ENCODE measurements at places on chromosomes 7 and 10.

GRCh38 chr7:135670179-135670578 is 7.9 kb downstream of the STMP1 start:
- peak; percentile 84 for DNase-seq

- DNase-seq: no peak
Observed at GRCh38 chr10:52668024-52668423, 104.6 kb downstream of the MBL2 start.

DNA sequence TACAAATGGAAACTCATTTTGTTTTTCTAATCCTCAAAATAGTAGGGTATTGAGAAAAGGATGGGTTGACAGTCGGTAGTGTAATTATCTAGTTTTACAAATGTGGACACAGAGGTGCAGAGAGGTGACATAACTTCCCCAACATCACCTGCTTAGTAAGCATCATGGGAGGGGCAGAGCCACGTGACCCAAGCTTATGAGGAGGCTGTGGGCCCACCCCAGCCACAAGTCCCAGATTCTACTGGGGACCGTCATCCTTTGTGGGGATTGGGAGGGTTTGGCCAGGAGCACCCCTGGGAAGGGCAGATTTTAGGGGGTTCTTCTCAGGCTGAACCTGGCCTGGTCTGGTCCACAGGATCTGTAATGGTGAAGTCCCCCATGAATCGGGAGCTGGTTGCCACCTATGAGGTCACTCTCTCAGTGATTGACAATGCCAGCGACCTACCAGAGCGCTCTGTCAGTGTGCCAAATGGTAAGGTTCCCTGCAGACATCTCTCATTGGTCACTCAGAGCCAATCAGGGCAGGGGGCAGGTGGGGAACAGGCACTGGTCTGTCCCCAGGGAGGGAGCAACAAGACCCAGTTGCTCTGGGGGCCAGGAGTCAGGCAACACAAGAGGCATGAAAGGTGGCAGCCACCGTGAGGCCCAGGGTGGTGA is 23.6 kb upstream of the VSIR start:
- no peak for DNase-seq

GRCh38 chr7:117399820-117400422 is 27.4 kb downstream of the ASZ1 start:
- DNase-seq: peak; percentile 33

GRCh38 chr10:110746254-110746826 is 102.2 kb downstream of the RBM20 start:
- peak; percentile 83 for DNase-seq

DNA sequence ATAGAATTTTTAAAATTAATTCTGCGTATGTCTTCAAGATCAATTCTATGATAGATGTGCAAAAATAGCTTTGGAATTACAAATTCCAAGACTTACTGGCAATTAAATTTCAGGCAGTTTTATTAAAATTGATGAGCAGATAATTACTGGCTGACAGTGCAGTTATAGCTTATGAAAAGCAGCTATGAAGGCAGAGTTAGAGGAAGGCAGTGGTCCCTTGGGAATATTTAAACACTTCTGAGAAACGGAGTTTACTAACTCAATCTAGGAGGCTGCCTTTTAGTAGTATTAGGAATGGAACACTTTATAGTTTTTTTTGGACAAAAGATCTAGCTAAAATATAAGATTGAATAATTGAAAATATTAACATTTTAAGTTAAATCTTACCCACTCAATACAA is 70.8 kb downstream of the CFTR start:
- DNase-seq: no peak

GRCh38 chr7:129780257-129780973 is 168.9 kb downstream of the NRF1 start:
- DNase-seq: no peak

DNA sequence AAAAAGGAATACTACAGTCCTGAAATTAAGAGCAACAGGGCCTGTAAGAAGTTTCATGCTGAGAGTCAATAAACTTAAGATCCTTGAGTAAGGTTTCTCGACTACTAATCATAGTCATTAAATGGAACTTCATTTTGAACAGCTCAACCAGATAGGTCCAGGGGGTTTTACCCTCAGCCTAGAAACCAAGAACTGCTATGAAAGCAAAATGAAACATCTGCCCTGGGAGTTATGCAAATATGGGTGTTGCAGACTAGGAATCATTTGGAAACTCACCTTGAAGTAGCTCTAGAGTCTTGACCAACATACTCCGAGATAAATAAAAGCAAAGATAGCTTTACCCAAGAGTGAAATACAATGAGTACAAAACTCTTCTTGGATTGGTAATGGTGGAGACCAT is 128.0 kb downstream of the HGF start:
- no peak for DNase-seq

- DNase-seq: no peak
Observed at GRCh38 chr7:94314413-94315410, 80.0 kb upstream of the COL1A2 start.

GRCh38 chr10:8133146-8133545 is 78.7 kb downstream of the GATA3 start:
- DNase-seq: no peak

DNA sequence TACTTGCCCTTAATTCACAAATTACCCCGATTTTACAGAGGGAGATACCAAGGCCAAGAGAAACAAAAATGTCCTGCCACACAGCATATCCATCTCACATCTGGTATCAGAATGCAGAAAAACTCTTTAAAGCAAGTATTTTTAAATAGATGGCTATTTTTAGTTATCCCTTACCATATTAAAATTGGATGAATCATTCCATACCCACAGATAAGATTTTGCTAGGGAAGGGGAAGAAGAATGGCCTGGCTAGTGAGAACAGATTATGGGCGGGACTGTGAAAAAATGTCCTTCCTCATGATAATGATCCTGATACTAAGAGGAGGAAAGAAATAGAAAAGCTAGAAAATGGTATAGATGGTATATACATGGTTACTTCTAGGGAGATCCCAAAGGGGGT is 80.6 kb upstream of the GATAD1 start:
- DNase-seq: peak; percentile 81

DNA sequence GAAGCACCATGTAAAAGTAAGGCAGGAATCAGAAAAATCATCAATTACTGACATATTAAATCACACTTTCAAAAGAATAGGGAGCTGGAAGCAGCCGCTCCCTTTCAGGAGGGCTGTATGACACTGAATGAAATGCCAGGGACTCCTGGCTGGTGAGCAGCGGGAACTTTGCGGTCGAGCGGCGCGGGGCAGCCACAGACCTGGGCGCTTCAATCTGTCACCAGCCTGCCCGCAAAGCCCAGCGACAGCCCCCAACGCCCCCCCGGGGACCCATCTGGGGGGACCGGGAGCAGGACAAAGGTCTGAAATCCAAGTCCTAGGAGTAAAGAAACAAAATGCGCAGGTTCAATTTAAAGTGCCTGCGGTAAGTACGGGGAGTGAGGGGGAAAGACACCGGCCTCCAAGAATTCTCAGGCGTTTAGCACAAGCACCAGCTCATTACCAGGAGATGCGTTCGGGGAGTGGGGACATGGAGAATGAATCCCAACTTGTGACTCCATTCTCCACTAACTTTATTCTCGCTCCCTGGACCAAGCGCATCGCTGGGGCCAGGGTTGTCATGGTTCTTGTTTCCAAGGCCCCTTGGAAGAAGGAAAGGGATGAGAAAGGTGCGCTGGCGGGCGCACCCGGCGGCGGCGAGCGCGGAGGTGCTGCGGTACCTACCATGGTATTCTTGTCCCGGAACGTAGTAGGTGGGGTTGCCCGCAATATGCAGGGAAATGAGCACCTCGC is 824 bp downstream of the RELN start:
- peak; percentile 4 for DNase-seq

- no peak for DNase-seq
Observed at GRCh38 chr10:59517996-59518395, 155.6 kb upstream of the FAM13C start.

GRCh38 chr10:122051609-122052385 is 62.8 kb downstream of the TACC2 start:
- DNase-seq: peak; percentile 73

- no peak for DNase-seq
Observed at GRCh38 chr10:3948843-3949242, 163.8 kb upstream of the KLF6 start.

DNA sequence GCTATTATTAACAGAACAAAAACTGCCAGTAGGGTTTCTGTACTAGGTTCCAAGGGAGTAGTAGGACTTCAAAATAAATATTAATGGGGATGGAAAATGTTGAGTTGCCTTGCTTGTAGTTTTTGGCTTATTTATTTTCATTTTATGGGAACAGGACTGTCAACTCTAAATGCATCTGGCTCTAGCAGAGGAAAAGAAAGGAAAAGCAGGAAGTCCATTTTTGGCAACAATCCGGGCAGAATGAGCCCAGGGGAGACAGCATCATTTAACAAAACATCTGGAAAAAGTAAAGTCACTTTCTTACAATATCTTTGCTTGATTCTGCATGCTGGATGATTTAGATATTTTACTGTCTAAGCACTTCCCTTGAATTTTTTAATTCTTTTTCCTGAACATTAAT is 69.4 kb downstream of the NOC3L start:
- DNase-seq: peak; percentile 69

DNA sequence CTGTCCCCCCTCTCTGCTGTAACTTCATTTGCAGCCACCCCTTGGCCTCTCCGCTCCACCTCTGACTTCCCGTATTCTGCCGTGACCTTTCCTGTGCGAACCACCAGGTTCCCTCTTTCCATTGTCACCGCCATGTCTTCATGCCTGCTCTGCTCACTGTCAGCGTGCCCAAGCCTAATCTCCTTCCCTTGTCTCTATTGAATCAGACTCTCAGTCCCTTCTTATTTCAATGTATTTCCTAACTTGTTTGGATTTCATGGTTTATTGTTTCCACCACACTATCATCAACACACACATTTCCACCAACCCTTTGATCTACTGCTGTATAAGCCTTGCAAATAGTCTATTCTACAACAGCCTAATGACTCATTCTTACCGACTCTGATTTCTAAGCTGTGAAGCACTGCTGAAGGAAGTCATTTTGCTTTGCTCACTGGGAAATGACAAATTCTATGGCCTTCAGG is 30.0 kb upstream of the INHBA start:
- peak; percentile 9 for DNase-seq

DNA sequence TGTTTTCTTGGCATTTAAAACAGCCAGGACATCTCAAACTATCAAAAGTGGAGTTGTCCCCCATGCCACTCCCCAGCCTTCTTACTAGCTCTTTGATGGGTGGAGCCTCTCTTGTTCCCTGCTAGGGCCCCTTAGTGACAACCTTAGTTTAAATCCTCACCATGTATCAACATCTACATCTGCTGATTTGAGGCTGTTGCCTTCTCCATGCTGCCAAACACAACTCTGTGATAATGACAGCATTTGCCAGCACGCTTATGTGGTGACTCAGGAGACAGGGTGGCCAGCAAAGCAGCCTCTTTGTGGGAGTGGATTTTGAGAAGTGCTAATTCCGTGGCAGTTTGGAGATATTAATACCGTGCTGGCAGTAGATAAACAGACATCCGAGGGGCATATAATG is 145.4 kb downstream of the LRRC4 start:
- DNase-seq: peak; percentile 83

GRCh38 chr7:37092548-37092947 is 356.1 kb downstream of the ELMO1 start:
- DNase-seq: no peak

- DNase-seq: no peak
Observed at GRCh38 chr10:17147884-17148489, 18.4 kb upstream of the CUBN start.

GRCh38 chr10:19209319-19209718 is 160.7 kb downstream of the MALRD1 start:
- DNase-seq: no peak

- DNase-seq: no peak
Observed at GRCh38 chr7:13911909-13912308, 77.6 kb downstream of the ETV1 start.

DNA sequence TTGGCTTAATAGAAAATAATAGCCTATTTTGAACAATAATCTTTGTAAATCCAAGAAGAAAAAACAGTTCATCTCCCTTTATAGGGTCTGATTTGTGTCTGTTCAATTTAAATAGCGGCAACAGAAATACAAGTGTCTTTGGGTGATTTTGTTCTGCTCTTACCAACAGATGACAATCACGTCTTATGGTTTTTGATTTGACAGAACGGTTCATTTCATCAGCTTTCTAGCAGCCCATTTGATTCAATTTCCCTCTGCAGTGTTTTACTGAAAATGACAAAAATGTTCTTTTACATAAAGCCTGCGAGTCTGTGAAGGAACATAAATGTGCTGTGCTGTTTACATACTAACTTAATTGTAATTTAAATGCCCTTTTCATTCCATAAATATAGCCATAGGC is 180.5 kb downstream of the MGMT start:
- no peak for DNase-seq

- DNase-seq: no peak
Observed at GRCh38 chr10:130430852-130431704, 294.9 kb downstream of the GLRX3 start.

GRCh38 chr7:102291056-102291915 is 4.6 kb downstream of the SH2B2 start:
- DNase-seq: no peak

- DNase-seq: peak; percentile 95
Observed at GRCh38 chr7:102044984-102045673, 227.7 kb downstream of the CUX1 start.

- no peak for DNase-seq
Observed at GRCh38 chr7:75611557-75612178, 119.5 kb downstream of the SPDYE5 start.

DNA sequence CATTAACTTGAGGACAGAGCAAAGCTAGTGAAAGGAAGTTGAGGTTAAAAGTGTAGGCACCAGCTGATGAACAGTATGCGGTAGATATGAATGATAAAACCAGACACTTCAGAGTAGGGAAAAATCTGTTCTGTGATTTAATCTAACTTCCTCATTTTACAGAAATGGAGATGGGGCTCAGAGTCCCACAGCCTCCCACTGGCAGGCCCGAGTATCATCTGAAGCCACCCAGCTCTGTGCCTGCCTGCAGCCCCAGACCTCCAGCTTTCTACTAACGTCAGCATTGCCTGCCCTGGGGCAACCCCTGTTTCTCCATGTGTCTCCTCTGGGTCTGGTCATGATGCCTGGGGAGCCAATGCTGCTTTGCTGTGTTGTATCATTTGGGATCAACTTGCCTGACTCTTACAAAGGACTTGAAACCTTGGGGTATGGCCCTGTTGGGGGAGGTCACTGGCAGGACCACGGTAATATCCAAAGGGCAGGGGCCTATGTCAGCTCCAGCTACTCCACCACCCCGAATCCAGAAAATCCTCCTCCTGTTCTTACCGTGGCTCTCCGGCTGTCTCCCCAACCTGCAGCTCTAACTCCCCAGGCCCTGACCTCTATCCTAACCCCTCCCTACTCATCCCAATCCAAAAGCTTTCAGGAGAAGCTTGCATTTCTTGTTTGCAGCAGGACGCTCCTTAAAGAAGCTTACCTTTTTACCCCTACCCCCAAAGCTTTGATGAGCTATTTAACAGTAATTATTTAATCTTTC is 56.2 kb upstream of the NPY start:
- DNase-seq: no peak

- no peak for DNase-seq
Observed at GRCh38 chr7:40921589-40922315, 781.1 kb downstream of the INHBA start.

DNA sequence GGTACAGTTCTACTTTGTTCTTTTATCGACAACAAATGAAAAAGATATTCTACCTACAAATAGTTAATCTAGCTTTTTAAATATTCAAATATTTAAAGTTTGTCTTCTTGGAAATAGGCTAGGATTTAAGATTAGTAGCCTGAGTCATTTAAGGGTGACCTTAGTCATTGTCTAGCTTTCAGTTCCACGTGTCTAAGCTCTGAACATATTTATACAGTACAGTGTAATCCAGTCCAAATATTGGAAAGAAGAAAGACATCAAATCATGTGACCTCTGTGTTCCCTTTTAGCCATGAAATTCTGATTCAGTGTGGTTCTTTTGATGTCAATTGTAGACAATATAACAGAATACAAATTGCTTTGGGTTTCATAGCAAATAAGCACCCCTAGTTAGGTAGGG is 121.1 kb downstream of the MALRD1 start:
- peak; percentile 23 for DNase-seq
